Cortex of kidney (tissue), 1 donor: ENCODE measurements at places on chromosomes 11 and 22.

- no peak for DNase-seq
Observed at GRCh38 chr11:76805206-76805913, 22.2 kb downstream of the TSKU start.

DNA sequence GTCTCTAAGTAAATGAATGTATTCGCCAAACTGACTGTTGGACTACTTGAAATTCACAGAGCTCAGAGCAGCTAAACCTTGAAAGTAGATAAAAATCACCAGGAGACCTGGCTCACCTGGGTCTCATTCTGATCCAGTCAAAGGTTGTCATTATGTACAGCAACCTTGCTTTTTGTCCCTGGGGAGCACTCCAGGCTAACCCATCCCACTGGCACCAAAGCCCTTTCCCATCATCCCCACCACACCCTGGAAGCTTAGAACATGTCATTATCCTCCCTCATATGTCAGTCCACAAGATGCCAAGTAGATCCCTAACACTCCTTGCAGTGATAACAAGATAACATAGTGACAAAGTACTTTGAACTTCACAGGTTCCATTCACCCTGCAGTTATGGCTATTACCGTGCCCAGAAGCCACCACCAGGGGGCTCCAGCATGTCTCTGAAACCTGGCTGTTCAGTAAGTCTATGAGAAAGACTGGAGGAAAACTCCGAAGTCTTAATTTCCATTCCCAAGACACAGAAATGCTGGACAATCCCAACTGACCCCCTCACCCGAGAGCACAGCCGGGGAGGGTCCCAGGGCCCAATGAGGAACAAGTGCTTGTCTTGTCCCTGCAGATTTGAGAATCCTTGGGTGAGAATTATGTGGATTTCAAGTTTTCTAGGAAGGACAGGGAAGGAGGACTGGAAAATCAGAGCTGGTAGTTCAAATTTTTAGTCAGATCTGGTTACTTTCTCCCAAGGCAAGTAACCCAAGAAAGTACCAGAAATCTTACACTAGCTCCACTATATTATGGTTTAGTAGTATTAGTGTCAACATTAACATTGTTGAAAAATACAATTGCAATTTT, 43.0 kb upstream of the USP47 start:
- DNase-seq = no peak

DNA sequence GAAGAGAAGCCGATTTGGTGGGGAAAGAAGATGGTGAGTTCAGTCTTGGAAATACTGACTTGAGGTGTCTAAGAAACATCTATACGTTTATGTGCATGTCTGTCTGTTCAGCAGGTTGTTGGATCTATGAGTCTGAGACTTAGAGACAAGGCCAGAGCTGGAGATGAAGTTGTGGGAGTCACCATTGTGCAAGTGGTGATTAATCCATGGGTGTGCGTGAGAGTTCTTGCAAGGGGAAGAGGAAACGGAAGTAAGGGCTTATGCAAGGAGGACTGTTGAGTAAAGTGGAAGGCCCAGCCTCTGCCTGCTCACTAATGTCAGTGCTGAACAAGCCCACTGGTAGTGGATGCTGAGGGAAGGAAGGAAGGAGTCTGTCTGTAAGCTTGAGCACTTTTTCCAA, 9.7 kb downstream of the TMEM45B start:
- no peak for DNase-seq

DNA sequence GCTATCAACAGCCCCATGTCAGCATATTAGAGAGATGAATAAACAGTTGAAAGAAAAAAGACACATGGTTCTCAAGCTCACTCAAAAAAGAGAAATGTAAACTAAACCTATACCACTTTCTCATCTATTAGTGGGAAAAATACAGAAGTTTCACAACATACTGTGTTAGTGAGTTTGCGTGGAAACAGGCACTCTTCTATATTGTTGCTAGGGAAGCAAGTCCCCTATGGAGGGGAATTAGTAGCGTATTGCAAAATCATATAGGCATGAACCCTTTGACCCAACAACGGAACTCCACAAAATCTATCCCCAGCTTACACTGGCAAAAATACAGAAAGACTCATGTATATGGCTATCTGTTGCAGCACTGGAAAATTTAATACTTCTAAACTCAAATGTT, 14.2 kb upstream of the RFPL2 start:
- no peak for DNase-seq

- DNase-seq = no peak
Observed at GRCh38 chr11:12598330-12599256, 75.6 kb upstream of the TEAD1 start.

GRCh38 chr11:86301742-86302091, 323 bp upstream of the HIKESHI start:
- DNase-seq = no peak

- DNase-seq = no peak
Observed at GRCh38 chr11:12319461-12319951, 57.9 kb upstream of the PARVA start.

DNA sequence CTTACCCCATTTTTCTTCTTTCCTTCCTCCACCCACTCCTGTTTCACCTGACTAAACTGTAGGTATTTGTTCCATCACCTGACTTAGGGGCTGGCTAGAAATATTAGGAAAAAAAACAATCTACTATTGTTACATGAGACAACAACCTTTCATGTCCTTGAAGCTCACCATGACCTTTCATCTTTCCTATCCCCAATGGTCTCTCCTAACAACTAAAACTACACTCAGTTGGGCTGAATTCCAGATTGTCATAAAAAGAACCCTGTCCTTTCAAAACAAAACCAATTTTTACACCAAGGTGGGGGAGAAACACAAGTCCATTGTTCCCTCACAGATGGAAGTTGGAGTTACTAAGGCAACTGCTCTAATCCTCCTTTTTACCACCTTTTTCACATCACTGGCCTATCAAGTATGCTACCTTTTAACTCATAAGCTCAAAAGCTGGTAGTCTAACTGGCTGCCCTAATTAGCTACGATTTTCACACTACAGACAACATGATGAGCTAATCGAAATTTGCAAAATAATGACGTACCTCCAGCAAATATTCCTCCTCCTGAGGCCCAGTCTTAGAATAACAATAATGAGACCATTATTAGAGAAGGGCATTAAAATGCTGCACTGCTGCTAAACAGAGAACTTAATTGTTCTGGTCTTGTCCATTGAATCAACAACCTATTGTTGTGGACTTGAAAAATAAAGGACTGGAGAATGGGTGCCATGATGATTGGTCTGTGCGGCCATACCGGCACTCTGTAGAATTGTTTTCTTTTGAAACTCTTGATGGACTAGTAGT, 46.5 kb upstream of the SOX6 start:
- no peak for DNase-seq
